Inflammatory macrophage (primary cell): ENCODE measurements at places on chromosomes 3 and 15.

- DNase-seq: no peak
Measured at GRCh38 chr3:117531078-117531767, 821.6 kb downstream of the TUSC7 start.

- no peak for DNase-seq
Measured at GRCh38 chr3:113214917-113215595, 3.7 kb downstream of the BOC start.

DNA sequence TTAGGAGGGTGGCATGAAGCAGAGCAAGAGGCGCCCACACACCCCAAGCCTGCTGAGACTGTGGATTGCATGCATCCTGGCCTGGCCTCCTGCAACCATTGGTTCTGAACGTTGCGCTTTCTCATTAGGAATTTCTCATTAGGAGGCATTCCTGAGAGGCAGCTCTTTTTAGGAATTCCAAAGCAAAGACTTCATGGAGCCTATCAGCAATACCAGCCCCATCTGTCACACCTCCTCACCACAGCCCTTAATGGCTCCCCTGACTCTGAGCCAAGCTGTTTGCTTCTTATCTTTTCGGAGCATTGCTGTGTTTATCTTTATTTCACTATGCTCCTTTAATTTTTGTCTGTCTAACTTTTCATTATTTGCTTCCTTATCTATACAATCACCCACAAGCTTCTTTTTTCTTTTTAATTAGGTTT is 226.9 kb downstream of the CACNA2D3 start:
- no peak for DNase-seq

- no peak for DNase-seq
Measured at GRCh38 chr3:127962937-127963336, 47.9 kb downstream of the KBTBD12 start.

GRCh38 chr3:112776000-112776399 is 70.7 kb downstream of the CD200R1L start:
- DNase-seq: peak; percentile 30

DNA sequence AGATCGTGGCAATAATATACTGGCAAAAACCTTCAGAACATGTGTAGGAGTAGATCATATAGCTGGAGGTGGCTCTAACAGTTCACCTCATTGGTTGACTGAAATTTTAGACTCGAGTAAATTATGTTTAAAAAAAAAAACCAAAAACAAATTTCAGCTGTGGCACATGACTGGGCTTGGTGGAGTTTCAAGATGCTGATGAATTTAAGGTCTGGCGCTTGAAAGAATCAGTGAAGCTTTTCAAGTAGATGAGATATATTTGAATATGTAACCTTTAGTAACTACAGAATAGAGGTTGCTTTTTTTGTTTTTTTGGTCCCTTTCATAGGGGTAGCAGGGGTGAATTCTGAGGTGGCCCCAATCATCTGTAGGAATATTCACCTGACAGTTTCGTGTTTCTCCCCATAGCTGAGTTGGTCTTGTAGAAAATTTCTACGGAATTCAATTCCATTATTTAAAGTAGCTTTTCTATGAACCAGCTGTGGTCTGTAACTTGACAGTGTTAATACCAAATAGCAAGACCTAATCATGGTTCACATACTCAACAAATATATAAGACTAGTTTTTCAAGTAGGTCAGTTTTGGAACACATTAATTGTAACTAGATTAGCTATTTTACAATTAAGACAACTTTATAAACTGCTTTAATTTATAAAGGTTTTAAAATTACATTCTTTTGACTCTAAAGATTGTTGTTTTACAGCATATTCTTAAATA is 65.6 kb downstream of the MAP4 start:
- no peak for DNase-seq

GRCh38 chr3:33786565-33787327 is 11.7 kb upstream of the PDCD6IP start:
- DNase-seq: no peak
